ENCODE measurements at places on chromosomes 5 and 9.

DNA sequence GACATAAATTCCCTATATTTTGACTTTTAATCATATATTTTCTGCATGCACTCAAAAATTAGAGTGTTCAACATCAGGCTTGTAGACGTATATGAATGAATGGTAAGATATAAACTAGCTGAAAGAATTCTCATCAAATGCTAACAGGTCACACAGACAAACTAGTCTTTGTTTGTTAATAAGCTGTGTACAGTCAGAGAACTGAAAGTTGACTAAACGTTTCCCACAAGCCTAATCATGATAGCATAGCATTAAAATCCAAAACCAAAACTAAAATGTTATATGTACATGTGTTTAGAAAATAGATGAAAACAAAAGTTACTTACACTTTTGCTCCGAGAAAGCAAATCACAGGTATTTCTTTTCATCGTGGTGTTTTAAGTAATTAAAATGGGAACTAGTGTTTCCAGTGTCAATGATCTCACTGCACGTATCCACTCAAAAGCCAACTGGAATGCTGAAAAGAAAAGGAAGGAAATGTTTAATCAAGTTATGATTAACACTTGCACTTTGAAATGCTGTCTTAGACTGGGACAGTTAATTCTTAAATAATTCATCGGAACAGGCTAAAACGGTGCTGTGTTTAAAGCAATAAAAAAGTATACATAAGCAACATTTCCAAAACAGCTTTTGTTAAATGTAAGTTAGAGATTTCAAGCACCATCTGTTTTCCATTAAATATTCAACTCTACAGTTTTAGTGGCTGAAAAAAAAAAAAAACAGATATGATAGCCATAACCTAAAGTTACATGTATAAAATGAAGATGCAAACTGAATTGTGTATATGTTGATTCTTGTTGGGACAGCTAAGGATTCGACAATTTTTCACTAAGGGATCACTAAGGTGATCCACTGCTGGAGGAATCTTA, 291.9 kb upstream of the PDE4D start:
- no peak for DNase-seq

GRCh38 chr9:34169125-34169524, 9.7 kb upstream of the UBAP1 start:
- no peak for DNase-seq

GRCh38 chr5:44833249-44833648, 24.5 kb downstream of the MRPS30 start:
- no peak for DNase-seq

- DNase-seq, result no peak
These were observed 11.7 kb downstream of the MED7 start for GRCh38 chr5:157130925-157131324.

GRCh38 chr9:34773306-34773910, 63.5 kb upstream of the CCL21 start:
- DNase-seq, result no peak

DNA sequence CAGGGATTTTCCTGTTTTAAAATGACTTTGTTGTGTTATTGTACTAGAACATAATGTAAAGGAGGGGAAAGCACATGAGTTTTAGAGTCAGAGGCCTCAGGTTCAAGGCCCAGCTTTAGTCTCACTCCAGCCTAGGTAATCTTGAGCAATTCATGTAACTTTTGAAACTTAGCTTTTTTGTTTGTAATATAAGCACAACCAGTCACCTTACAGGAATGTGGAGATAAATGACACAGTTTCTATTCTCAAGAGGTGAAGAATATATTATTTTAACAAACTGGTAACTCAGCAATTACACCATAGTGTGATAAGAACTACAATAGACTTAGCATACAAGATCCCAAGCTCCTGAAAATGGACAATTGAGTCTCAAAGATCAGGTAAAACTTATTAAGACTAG, 51.2 kb downstream of the ADAMTS19 start:
- no peak for DNase-seq

DNA sequence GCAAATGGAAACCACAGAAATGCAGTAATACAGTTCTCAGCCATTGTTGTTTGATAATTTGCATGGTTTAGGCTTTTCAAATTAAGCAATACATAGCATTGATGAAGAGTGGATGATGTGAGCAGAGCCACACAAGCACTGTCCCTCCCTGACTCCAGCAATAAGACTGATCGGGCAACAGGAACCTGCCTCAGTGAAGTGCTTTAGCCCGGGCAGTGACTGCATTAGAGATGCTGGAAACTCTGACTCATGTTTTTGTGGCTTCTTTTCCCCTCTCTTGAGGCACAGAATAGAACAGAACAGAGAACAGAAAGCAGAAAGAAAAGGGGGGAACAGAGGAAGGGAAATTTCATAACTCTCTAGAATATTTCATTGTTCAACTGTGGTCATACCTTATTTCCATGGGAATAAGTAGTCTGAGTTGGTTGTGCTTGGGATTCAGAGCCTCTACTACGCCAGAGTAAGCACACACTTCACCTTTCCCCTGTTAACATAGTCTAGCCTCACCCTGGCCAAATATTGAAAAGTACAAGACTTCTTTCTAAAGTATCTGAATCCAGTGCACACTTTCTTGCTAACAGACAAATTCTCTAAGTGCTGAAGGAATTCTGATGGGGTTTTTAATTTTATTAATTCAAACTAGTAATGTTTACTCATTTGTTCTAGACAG, 164.8 kb upstream of the VCAN start:
- peak; percentile 69 for DNase-seq

DNA sequence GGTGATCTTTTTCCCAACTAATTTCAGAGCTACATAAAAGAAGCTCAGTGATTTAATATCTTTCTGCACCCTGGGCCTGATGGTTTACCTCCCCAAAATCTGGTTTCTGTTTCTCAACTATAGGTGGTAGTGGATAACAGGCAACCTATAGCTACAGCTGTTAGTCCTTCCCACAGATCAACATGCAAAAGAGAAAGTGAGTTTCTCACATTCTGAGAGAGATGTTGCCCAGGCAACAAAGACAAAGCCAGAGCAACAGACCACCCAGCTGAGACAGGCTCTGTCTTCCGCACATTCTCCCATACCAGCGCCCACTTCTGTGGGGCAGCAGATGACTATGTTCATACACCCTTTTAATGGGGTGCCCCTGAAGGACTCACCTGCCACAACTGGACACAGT, 40.7 kb upstream of the PPP2R2B start:
- DNase-seq, result no peak

DNA sequence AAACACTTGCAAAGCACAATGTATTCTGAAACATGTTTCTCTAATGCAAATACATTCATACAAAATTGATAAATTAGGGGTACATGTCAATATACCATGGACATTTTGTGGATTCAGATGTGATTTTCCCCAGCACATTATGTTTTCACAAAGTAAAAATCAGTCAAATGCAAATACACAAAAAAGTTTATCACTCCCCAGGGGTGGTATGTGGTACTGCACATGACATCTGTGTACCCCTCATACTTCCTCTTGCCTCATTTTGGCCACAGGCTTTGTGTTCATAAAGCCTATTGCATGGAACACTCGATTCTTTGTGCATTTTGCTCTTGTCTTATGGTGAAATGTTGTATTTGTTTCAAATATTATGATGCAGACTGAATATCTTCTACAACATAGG, 116.8 kb upstream of the PDE4D start:
- no peak for DNase-seq

GRCh38 chr9:73537561-73537960, 385.9 kb downstream of the ANXA1 start:
- no peak for DNase-seq

- no peak for DNase-seq
These were observed 55.2 kb downstream of the EXD3 start for GRCh38 chr9:137367506-137368430.
